AG10803 (cell line): ENCODE measurements at places on chromosomes 5 and 9.

DNA sequence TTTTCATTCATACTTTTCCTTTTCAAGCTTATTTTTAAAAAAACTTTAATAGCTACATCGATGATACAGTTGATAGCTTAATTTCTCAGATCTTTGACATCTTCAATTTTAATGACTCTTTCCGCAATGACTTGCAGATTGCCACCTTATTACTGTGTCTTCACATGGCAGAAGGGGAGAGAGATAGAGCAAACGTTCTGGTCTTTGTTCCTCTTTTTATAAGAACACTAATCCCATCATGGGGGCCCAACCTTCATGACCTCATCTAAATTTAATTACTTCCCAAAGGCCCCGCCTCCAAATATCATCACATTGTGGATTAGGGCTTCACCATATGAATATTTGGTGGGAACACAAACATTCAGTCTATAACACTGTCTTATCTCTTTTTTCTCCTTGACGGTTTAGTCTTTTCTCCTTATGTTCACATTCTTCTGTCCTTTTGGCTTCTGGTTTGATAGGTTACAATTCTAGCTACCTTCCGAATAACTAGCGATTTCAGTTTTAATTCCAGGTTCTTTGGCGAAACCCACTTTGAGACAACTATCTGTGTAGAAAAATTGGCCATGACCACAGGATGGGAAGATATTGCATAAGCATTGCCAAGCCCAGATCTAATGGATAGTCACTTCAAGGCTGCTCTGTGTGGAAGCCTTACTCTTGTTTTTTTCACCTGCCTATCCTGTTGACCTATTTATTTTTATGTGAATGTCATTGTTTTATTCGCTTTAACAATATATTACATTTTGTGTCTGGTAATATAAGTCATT lies 5.0 kb downstream of the ZNF189 start:
- no peak for DNase-seq

- DNase-seq, result no peak
These were observed 7.9 kb upstream of the SLC6A7 start for GRCh38 chr5:150181766-150182545.

- no peak for DNase-seq
These were observed 562.8 kb downstream of the PDE4D start for GRCh38 chr5:59330680-59331079.

GRCh38 chr9:111975709-111976108 lies 79.1 kb downstream of the UGCG start:
- no peak for DNase-seq

- peak; percentile 18 for DNase-seq
These were observed 1.3 kb upstream of the EBF1 start for GRCh38 chr5:159100782-159101646.

DNA sequence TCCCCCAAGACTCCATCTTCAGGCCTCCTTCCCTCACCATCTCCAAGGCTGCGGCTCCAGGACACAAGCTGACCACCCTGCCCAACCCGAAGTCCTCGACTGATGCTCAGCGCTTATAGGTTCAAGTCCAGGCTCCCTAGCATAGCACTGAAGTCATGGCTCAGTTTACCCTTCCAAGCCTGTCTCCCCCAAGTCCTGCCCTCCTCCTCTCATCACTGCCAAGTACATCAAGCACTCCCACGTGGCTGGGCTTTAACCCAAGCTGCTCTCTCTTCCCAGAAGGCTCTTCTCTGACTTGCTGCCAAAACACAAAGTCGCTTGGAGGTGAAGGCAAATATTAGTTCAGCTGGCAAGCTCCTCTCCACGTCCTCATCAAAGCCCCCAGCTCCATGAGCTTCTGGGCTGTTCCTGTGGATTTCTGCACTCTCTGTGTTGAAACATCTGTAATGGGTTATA lies 22.1 kb upstream of the MARCHF6 start:
- DNase-seq, result peak; percentile 77

DNA sequence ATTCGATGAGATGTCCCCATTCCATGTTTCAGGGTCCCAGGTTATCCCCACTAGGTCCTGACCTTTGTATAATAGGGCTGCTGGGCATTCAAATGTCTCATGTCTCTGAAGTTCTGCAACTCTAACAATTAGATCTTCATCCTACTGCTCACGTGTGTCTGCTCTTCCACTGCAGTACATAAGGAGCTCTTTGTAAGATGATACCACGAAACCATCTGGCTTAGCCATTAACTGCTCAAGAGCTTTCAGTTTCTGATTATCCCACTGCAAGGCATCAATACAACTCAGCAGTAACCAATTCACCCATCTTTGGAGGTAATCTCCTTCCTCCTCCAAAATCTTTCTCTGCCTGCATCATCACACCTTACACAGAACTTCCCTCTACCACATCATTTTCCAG lies 49.9 kb upstream of the PPP2CA start:
- DNase-seq, result no peak

DNA sequence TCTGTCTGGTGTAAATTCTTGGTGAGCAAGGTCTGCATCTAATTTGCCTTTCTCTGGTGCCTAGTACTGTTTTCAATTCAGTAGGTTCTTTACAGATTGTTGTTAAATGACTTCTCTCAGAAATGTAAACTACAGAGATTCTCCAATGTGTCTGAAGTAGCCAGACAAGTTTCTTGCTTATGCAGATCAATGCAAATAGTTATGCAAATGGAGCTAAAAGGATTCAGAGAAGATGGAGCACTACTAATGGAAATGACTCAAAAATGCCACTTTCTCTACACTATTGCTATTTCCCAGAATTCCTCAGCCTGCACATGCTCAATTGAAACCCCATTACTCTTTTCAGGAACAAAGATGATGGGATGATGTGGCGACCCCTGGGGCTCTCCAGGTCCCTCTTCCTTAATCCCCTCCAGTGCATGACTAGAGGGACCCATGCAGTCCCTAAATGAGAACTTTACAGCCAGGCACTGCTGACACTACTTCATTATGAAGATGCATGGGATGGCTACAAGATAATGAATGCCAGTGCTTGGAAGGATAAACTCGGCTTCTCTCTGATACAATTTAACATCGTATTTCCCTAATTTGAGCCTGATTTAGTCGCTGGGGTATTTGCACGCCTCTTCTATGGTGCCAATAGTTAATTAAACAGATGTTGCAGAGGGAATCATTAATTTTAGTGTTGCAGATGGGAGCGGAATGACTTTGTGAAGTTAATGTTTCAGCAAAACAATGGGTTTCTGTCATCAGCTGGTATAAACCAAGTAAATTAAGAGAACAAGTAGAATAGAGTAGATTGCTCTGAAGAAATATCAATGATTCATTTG lies 753.2 kb downstream of the TLR4 start:
- no peak for DNase-seq

GRCh38 chr9:87844506-87844905 lies 38.2 kb upstream of the SPATA31E1 start:
- DNase-seq, result no peak

- no peak for DNase-seq
These were observed 13.8 kb upstream of the ZDHHC11 start for GRCh38 chr5:864492-865167.

- DNase-seq, result no peak
These were observed 62.3 kb downstream of the FOXI1 start for GRCh38 chr5:170168002-170168401.
